ENCODE measurements at places on chromosomes 1 and 21. TPM values are rescaled to one million over a fixed set of nuclear protein-coding genes. Genes with fewer than 3 reads are reported as not detected.
A peak's percentile ranks its signal among the peaks of the same experiment; 100 is the strongest.

- DNase-seq: no peak
These were observed 7.1 kb upstream of the SLC2A7 start for GRCh38 chr1:9033363-9033762.

DNA sequence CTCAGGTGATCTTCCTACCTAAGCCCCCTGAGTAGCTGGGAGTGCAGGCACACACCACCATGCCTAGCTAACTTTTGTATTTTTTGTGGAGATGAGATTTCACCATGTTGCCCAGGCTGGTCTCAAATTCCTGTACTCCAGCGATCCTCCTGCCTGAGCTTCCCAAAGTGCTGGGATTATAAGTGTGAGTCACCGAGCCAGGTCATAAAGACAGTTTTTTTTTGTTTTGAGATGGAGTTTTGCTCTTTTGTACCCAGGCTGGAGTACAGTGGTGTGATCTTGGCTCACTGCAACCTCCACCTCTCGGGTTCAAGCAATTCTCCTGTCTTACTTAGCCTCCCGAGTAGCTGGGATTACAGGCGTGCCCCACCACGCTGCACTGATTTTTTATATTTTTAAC lies 42.1 kb downstream of the KIF1B start:
- no peak for DNase-seq

DNA sequence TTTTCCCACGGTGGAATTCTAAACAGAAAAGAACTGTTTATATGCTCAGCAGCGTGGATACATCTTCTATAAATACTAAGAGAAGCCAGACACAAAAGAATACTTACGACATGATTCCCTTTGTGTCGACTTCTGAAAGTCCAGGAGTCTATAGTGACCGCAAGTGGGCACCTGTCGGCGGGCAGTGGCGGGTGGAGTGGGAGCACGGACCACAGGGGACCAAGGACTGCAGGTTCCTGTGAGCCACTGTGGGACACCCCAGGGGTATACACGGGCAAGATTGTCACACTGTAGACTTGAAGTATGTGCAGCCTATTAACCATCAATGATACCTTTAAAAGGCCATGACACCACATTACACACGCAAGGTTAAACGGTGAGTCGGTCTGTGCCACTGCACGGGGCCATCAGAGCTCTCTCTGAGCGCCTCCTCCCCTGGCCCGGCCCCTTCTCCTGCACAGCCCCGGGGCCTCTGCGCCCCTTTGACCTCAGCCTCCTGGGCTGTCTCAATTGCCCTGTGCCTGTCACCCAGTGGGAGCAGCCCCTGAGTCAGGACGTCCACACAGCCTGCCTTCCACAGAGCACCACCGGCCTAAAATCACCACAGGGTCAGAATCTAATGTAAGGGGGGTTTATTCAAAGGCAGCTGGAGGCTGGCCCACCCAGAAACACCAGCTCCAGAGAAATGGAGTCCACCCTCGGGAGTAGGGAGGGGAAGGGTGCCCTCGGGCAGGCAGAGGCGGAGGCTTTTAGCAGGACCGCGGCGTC lies 90.0 kb upstream of the COL6A1 start:
- no peak for DNase-seq

DNA sequence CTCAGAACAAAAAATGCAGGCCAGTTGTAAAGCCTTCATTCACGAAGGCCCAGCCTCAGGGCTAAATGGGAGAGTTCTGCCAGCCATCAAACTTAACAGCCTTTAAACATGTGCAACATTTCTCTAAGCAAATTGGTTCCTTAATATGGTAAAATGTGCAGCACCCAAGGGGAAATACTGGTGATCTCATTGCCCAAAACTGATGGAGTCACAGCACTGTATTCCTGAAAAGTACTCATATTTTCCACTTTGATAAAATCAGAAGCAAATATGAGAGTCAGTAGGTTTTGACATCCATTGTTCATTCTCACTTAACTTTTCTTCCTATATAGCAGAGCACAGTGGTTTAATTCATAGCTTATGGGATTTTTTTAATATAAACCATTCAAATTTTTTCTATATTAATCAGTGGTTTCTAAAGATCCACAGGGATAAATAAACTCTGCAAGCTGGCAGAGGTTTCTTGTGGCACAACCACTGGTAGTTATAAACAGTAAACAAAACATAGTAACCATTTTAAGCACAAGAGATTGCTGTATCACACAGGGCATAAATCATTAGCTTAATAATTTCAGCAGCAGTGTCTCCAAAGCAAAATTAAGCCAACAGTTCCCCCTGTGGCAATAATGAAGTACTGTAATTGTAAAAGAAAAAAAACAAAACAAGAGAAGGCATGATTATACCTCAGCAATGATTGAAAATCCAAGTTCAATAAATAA lies 106.9 kb upstream of the LYPLAL1 start:
- DNase-seq: no peak

GRCh38 chr1:37123276-37124115 lies 89.2 kb upstream of the GRIK3 start:
- no peak for DNase-seq

- no peak for DNase-seq
These were observed 29.4 kb upstream of the RBM15 start for GRCh38 chr1:110309767-110310166.

GRCh38 chr1:186078245-186078644 lies 296.8 kb downstream of the TPR start:
- peak; percentile 28 for DNase-seq

DNA sequence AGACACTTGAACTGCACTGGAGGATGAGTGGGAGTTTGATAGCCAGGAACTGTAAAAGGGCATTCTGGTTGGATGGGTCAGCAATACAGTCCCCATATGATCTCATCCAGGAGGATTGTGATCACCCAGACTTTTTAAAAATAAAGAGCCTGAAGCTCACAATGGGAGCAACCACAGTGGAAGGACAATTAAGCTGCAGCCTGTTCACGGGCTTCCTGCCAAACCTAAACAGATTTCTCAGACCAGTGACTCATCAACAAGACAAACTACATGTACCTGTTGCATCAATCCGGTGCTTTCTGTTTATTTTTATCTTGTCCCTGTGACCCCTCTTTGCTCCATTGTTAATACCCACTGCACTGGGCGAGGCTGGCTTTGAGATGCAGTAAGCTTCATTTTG lies 52.3 kb downstream of the PAPPA2 start:
- DNase-seq: no peak

GRCh38 chr1:63868268-63868781 lies 94.5 kb downstream of the ROR1 start:
- no peak for DNase-seq

- DNase-seq: no peak
These were observed 28.0 kb upstream of the ATP1A1 start for GRCh38 chr1:116345011-116345410.

DNA sequence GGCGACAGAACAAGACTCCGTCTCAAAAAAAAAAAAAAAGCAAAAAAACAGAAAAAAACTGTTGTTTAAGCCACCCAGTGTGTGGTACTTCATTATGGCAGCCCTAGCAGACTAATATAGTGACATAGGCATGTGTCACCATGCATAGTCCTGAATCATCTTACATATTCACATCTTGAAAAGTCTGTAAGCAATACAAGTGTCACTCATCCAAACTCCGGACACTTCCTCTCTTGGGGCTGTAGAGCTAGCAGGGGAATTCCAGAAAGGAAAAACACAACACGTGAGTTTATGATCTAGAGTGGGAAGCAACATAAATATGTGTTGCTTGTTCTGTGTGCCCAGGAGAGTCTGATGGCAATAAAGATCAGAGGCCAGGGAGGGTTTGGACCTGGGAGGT lies 81.6 kb upstream of the KCNE2 start:
- no peak for DNase-seq

GRCh38 chr1:107141491-107142126 lies 770 bp downstream of the NTNG1 start:
- DNase-seq: no peak

- DNase-seq: no peak
These were observed 14.1 kb downstream of the PIK3C2B start for GRCh38 chr1:204480515-204480914.

DNA sequence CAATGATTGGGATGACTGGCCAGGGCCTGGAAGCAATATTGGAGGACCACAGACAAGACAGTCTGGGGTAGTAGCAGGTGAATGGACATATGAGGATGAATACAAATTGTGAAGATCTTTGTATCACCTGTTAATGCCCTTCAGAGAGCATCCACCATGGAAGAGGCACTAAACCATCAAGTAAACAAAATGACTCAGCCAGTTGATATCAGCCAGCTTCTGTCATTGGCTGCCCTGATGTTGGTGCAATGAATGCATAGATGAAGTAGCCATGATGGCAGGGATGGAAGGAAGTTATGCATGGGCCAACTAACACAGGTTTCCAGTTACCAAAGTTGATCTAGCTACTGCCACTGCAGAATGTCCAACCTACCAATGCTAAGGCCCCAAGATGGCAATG lies 16.1 kb upstream of the ERI3 start:
- no peak for DNase-seq

DNA sequence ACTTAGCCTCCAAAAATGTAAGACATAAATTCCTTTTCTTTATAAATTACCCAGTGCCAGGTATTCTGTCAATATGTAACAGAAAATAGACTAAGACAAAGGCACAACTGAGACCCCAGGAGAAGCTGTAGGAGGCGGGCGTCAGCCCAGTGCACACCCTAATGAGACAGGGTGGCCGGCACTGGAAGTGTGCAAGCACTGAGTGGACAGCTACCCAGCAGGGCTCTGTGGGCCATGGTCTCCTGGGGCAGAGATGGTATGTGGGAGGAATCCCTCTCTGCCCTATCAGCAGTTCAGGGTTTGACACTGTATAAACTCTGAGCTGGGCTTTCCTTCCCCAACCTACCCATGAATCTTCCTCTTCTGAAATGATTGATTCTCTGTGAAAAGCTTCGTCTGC lies 139.5 kb downstream of the GLIS1 start:
- DNase-seq: no peak

- no peak for DNase-seq
These were observed 684.8 kb upstream of the PTBP2 start for GRCh38 chr1:96036763-96037162.

GRCh38 chr1:240705579-240705978 lies 93.6 kb upstream of the GREM2 start:
- no peak for DNase-seq

The CD1E gene
- not detected for total RNA-seq

The FUCA1 gene
- 41.3 TPM for total RNA-seq

The KRTAP7-1 gene
- not detected for total RNA-seq

The C1orf167 gene
- total RNA-seq: not detected

The CCDC185 gene
- not detected for total RNA-seq

The S100A16 gene
- not detected for total RNA-seq

The KCNA2 gene
- 0.08 TPM for total RNA-seq

The SSX2IP gene
- total RNA-seq: 13.8 TPM

The ANKRD45 gene
- not detected for total RNA-seq
